ENCODE measurements at places on chromosomes 6 and 20.
A peak's percentile ranks its signal among the peaks of the same experiment; 100 is the strongest.

- no peak for DNase-seq
These were observed 5.6 kb downstream of the NR2E1 start for GRCh38 chr6:108171291-108171917.

- no peak for DNase-seq
These were observed 567 bp upstream of the CTCFL start for GRCh38 chr20:57525328-57526086.

DNA sequence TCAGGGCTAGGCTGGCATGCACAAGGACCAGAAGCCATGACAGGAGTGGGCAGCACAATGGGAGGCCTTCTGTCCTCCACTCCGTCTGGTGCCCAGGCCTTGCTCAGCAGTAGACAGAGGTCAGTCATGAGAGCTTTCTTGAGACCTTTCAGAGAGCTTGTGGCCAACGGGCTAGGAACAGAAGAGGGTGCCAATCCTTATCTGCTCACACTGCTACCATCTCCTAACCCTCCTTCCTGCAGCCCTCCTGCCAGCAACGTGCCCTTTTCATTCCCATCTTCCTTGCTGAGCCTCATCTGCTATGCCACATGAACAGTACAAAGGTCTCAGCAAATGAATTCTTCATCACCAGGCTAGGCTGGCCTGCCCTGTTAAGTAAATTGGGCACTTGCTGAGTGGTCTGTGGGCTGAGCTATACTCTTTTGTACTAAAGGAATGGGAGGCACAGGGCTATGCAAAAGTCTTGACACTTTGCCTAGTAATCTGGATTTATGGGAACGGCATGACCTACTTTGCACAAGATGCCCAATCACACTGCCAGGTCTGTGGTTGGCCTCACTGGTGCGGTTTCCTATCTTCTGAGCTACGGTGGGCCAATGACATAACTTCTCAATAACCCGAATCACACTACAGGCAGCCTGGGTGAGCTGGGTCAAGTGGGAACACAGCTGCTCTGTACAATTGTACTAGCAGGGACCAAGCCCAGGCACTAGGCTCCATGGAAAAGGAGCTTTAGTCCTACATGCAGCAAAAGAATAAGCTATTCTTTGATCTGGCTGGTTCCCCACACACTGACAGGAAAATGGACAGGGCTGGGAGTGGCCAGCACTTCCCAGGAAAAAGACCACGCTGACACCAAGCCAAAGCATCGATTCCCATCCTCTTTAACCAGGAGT lies 47.8 kb downstream of the ELOVL5 start:
- peak; percentile 57 for DNase-seq

DNA sequence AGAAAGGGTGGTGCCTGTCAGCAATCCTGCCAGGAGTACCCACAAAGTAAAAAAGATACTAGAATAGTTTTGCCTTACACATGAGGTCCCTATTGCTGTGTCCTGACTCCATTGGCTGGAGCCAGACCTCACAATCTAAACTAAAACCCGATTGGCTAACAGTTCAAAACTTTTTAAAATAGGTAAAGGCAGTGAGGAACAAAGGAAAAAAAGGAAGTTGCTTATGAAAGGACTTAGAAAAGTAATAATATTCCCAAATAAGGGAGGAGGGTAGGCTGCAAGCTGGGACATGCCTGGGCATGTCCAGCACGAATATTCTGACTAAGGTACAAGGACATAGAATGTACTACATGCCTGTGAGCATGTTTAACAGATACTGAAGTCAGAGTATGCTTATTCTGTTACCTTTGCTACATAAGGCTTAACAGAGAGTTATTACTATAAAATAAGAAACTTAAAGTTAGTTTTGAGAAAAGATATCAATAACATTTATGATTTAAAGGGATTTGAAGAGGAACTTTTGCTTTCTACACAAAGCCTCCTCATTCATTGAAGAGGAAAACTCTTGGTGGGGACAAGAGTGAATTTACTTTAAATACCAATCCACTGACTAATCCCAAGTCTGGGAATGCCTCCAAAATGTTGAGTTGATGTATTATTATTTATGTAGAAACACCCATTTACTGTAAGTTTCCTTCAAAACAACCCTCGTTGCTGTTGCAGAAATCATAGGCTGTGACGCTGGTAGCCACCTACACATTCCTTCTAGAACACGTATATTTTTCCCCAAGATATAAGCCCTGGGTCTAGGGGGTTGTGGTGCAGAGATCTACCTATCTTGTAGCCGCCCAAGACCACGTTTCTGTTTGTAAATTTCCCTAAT lies 8.2 kb upstream of the MTHFD1L start:
- no peak for DNase-seq

DNA sequence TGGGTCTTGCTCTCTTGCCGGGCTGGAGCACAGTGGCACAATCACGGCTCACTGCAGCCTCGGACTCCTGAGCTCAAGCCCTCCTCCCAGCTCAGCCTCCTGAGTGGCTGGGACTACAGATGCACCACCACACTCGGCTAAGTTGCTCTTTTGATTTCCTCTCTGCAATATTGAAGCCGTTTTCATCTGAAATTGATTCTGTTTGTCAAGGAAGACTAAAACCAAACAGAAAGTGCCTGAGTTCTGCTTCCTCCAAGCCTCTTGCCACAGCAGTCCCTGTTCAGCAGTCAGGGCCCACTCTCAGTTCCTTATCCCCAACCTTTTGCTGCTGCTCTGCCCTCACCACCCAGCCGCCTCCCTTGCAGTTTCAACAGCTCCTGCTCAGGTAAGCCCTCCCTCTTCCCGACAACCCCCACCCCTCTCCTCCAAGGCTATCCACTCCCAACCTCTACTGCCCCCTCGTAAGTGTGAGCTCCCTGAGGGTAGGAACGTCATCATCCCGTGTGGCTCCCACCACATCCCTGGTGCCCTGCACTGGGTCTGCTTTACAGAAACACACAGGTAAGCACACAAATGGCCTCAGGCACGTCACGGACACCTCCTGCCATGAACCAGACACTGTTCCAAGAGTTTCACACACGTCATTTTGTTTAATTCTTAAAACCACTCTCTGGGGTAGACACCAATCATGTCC lies 70.7 kb upstream of the TAB2 start:
- peak; percentile 63 for DNase-seq

- peak; percentile 56 for DNase-seq
These were observed 13.9 kb downstream of the GNL1 start for GRCh38 chr6:30542404-30542725.

- no peak for DNase-seq
These were observed 1.1 kb upstream of the TULP4 start for GRCh38 chr6:158311193-158311592.

DNA sequence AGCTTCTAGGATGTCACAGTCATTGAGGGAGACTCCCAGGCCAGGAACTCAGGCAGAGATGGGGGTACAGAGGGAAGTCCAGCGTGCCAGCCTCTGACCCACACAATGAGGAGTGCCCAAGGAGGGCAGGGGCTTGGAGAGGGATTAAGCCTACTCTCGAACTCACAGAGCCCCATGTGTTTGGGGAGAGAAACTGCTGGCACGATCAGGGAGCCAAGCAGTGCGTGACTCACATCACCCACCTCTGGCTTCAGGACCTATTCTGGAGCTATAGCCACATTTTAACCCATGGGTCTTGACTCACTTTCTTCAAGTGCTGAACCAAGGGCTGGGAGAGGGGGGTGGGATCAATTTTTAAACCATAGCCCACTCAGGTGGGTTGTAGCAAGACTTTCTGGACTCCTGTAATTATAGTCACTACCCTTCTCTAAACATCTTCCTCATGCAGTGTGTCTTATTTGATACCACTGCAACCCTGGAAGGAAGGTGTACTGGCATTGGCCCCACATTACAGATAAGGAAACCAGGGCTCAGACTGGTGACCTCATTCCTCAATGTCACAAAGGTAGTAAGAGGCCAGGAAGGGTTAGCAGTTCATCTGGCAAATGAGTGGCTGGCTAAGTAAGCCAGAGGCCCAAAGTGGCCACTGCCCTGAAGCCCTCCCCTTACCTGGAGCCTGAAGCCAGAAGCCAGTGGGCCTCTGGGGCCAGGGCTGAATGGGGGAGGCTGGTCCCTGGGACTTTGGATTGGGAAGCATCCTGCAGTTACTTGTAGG lies 12.0 kb downstream of the FOXP4 start:
- DNase-seq = no peak

DNA sequence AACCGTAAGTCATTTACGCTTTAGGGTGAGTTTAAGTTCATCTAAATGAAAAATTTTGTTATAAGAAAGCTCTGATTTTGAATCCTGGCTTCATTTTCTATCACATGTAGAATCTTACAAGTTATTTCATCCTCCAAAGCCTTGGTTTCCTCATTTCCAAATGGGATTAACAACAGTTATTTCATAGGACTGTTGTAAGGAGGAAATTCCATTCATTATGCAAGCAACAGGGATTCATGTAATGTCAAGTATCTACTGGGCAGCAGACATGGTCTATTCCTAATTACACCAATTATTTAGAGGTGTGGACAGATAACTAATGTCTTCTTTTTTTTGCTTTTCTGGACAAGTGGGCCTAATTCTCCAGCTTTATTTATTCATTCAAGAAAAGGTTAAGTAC lies 154.0 kb downstream of the PDSS2 start:
- no peak for DNase-seq

DNA sequence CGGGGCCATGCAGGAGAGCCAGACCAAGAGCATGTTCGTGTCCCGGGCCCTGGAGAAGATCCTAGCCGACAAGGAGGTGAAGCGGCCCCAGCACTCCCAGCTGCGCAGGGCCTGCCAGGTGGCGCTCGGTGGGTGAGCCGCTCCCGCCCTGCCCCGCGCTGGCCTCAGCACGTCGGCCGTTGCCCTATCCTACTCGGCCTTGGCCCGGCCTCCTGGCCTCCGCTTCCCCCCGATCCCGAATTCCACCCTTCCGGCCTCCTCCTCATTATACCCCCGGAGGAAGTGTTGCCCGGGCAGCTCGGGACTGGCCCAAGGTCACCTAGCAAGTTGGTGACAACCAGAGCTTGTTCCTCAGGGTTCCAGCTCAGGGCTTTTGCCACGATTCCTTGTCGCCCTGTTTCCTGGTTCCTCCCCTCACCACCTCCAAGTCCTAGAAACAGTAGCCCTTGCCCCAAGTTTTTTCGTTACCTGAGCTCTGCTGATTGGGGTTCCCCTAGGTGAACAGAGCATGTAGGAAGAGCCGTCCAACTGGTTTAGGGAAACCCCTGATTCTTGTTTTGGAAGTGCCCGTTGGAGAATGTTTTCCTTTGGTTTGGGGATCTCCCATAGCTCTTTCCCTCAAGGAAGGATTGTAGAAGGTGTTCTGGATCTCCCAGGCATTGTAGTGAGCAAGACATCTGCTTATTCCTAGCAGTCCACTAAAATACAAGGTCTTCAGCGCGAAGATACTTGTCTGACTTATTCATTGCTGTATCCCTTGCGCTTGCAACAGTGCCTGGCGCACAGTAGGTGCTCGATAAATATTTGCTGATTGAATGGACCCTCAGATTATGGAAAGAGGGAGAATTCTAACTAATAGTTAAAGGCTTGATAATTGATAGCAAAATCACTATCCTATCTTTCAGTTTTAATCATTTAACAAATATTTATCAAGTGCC lies 641 bp downstream of the ARFGEF2 start:
- no peak for DNase-seq

DNA sequence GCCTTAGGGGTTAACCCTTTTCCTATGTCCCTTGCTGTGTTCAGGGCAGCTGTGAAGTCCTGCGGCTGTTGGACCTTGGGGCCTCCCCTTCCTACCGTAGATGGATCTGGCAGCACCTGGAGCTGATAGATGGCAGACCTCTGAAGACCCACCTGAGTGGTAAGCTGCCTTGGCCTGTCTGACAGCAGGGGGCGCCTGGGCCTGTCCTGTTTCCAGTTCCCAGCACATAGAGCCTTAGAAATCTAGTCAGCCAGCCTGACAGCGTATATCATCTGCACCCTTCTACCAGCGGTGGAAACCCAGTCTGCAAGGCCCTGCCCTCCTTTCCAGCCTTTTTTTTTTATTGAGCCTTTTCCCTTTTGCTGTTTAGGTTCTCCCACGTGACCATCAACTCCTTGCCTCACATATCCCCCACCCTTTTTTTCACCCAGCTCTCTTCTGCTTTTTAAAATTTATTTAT lies 26.6 kb downstream of the CNBD2 start:
- peak; percentile 77 for DNase-seq

GRCh38 chr6:113742342-113742741 lies 114.8 kb upstream of the MARCKS start:
- DNase-seq = no peak

DNA sequence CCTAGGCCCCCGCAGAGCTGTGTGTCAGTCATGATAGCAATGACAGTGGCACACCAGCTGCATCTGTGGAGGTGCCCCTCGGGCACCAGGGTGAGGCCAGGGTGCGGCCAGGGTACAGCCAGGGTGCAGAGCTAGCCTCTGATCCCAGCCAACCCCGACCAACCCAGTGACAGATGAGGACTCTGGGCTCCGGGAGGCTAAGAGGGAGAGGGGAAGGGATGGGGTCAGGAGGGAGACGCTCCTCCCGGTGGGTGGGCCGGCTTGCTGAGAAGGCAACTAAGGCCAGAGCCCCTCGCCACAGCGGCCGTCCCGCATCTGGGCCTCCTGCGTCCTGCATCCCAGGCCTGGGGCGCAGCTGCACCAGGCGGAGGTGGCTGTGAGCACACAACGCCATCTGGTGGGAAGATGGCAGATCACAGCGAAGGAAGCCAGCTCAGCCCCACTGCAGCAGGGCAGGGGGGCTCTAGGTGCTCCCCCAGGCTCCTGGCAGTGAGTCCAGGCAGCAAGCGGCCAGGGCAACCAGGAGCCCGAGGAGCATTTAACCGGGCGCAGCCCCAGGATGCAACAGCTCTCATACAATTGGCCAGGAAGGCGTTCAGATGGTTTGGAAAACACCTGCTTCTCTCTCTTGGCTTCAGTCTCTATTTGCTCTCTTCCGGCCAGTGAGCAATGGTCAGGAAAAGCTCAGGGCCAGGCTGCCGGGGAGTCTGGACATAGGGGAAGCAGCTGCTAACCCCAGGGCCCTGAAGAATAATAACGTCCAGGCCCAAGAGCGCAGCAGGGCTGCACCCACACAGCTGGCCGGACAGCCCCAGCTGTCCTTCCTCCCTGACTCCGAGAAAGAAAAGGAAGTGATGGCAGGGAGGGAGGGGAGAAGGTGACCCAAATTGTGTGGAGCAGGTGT lies 169.4 kb downstream of the TAF4 start:
- peak; percentile 2 for DNase-seq

- DNase-seq = no peak
These were observed 47.0 kb downstream of the DTNBP1 start for GRCh38 chr6:15615802-15616201.

- no peak for DNase-seq
These were observed 53.5 kb downstream of the CARMIL1 start for GRCh38 chr6:25332655-25333071.

- DNase-seq = peak; percentile 36
These were observed 273.2 kb downstream of the HIVEP2 start for GRCh38 chr6:142671791-142672190.

GRCh38 chr6:119347466-119348095 lies 2.0 kb downstream of the MAN1A1 start:
- peak; percentile 62 for DNase-seq

- no peak for DNase-seq
These were observed 7.1 kb downstream of the SPINT3 start for GRCh38 chr20:45508068-45508886.

All from CD4-positive, alpha-beta T cell treated with Interleukin-4 for 1 hour (primary cell).